AG04450 (cell line): ENCODE measurements at places on chromosomes 4 and X.

GRCh38 chr4:54675721-54676461 is 18.1 kb downstream of the KIT start:
- no peak for DNase-seq

GRCh38 chrX:38890963-38891362 is 89.7 kb downstream of the MID1IP1 start:
- DNase-seq, result no peak

GRCh38 chr4:88104902-88105610 is 53.4 kb downstream of the ABCG2 start:
- DNase-seq, result peak; percentile 66

DNA sequence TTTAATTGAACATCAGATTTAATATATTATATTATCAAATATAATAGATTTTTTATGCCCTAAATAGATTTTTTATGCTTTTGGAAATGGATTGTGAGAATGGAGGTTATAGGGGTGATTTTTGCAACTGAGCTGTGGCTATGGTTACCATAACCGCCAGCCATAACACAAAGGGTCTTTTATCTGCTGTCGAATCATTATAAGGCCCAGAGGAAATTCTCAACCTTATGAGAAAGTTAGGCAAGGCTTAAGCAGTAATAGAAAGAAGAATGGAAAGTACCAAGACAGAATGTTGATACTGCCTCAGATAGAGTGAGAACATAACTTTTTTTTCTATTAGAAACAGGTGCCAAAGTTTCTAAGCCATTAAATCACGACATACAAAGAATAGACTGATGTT is 26.3 kb upstream of the CXCL6 start:
- DNase-seq, result no peak

- DNase-seq, result no peak
Measured at GRCh38 chr4:76308548-76308947, 2.0 kb downstream of the STBD1 start.

GRCh38 chr4:168978001-168978700 is 31.9 kb downstream of the CBR4 start:
- peak; percentile 3 for DNase-seq

- no peak for DNase-seq
Measured at GRCh38 chr4:45554423-45554822, 569.4 kb downstream of the GABRG1 start.

DNA sequence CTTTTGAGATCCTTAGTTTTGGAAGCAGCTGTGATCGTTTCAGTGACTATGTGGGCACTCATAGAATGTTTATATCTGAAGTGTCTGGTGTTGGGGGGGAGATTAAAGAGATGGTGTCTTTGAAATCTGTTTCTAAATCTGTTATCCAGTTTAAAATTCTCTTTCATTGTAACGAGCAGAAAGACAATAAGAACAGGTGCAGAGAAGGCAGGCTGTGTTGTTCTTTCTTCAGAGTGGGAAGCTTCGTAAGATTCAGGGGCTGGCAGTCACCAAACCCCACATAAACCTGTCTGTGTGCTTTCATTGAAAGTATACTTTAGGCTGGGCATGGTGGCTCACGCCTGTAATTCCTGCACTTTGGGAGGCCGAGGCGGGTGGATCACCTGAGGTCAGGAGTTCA is 16.3 kb upstream of the DHRSX start:
- no peak for DNase-seq

GRCh38 chr4:135575041-135575440 is 1373.5 kb upstream of the PABPC4L start:
- no peak for DNase-seq

DNA sequence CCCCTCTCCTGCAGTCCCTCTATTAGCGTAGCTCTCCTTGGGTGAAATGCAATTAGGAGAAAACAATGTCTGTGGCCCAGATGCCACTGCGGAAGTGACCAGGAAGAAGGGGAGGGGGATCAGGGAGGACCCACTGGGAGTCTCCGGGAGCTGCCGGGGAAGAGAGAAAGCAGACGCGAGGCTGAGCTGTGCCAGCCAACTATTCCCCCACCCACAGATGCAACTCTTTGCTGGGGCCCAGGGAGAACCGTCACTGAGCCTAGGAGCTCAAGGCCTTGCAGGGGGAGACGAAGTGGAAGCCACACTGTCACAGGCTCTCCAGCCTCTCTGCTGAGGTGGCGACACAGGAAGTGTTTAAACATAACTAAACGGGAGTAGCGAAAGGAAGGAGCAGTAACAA is 149.2 kb downstream of the BCOR start:
- DNase-seq, result no peak

- DNase-seq, result no peak
Measured at GRCh38 chr4:150679765-150680343, 97.9 kb downstream of the MAB21L2 start.

DNA sequence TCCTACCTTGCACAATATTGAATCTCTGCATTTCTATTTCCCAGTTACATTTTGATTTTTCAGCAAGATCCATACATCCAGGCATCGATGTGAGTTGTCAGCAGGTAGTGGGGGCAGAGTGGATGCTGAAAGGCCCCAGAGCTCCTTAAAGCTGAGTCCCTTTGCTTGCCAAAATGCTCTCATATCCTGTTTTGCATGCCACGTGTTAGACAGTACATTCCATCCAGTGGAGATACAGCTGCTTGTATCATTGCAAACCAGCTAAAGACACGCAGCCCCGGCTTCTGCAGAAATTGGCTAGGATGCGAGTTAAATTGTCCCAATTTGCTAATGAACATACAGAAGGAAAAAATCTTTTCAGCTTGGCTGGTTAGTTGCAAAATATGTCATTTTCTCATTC is 179.6 kb upstream of the MXRA5 start:
- no peak for DNase-seq

DNA sequence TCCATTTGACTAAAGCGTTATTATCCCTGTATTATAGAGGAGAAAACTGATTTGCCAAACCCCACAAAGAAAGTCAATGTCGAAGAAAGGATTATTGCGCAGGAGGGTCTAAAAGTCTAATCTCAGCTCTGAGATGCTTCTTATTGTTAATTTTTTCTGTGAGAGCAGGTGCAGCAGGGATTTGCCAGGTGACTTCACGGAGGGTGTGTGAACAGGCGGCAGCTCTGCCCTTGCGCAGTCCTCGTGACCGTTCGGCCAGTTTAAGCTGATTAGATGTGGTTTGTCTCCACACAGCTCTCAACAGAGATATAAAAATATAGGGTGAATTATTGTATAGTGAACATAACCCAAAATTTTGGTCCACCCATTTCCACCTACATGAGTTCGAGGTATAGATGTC is 28.5 kb downstream of the TENM3 start:
- no peak for DNase-seq

GRCh38 chr4:158197194-158197776 is 13.0 kb upstream of the TMEM144 start:
- no peak for DNase-seq

- no peak for DNase-seq
Measured at GRCh38 chr4:152983221-152983620, 47.1 kb downstream of the FHDC1 start.

DNA sequence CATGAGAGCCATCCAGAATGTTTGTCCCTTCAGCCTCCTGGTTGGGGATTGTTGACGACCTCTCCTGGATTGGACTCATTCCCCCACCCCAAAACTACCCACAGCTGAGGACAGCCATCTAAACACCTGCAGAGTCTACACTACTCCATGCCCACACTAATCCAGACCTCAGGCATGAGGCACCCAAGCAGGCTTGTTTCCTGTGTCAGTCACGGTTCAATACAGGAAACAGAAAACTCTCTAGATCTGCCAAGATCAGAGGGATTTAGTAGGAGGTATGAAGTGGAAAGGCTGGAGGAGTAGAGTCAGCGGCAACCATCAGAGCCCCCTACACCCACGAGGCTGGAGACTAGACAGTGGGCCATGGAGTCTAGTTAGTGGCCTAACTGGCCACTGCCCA is 37.7 kb downstream of the HAND2 start:
- DNase-seq, result no peak

GRCh38 chr4:172794307-172794703 is 374.3 kb upstream of the GALNT7 start:
- DNase-seq, result no peak

- DNase-seq, result no peak
Measured at GRCh38 chr4:104424989-104425388, 69.7 kb downstream of the CXXC4 start.

- DNase-seq, result no peak
Measured at GRCh38 chr4:87105101-87105845, 115.1 kb downstream of the KLHL8 start.

- DNase-seq, result no peak
Measured at GRCh38 chr4:55004831-55005230, 120.6 kb downstream of the KDR start.

DNA sequence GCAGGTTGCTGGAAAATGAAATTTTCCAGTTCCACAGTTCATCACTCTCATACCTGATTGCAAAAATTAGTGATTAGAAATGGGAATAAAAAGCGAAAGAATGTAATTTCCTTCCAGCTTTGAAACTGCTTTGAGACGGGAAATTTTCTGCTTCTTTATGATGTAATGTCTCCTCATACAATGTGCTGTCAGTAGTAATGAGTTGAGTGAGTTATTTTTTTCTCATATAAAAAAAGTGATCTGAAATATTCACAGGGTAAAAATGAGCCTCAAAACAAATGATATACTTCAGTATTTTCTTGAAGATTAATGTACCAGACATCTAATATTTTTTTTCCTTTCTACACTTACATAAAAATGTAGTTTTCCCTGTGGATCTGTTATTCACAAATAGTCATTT is 179.1 kb upstream of the FAT4 start:
- DNase-seq, result no peak

DNA sequence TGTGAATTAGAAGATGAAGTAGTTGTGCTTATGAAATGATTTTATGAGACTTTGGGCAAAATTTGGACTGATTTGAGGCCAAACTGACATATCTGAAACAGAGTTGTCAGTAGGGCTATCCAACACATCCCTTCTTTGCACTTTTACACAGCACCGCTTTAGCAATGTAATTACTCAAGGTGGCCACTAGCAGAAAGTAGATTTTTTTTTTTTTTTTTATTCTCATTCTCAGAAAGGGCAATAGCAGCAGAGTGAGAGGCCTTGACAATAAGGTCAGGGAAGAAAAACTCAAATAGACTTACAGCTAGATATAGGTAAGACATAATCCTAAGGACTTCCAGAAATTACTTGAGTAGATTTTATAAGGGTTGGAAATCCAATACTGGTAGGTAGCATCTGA is 414.3 kb downstream of the NAP1L3 start:
- no peak for DNase-seq

DNA sequence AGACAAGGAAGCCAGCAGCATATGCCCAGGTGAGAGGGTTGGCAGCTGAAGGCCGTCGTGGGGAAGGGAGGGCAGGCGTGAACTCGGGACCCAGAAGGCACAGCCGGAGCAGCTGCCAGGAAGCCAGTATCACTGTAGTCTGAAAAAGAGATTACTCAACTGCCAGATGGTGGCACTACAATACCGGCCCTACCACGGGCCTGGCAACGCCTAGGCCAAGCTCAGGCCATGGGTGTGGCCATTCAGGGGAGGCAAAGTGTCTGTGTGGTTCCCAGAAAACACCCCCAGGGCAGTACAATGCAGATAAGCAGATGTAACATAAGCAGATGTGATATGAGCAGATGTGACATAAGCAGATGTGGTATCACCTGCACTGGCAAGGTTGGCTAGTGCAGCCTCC is 236.0 kb downstream of the AFAP1 start:
- DNase-seq, result no peak

GRCh38 chrX:49976682-49977197 is 54.3 kb downstream of the CLCN5 start:
- DNase-seq, result no peak

DNA sequence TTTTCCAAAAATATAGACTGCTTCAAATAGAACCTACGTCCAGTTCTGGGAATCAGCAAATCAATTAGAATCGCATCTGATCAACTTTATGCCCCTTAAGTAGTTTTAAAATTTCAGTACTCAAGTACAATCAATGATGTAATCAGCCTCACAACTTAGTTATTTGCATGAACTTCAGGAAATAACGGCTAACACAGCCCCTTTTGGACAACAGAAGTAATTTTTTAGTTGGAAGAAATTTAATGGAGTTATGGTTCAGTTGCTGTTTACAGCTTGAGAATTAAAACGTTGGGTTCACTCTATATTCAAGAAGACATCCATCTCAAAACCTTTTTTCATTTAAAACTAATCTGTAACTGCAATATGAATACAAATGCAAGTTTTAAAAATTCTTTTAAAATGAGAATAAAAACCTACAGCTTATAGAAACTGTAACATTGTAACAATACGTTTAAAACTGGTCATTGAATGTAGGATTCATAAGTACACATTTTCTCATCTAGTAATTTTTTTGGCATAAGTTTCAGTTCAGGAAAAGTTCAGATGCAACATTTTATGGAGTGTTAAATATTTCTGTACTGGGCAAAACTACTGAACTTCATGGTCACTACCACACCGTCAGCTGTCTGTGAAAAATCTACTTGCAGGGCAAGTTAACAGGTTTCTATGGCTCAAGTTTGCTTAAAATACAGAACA is 956 bp downstream of the TAPT1 start:
- DNase-seq, result no peak

- DNase-seq, result no peak
Measured at GRCh38 chr4:2289955-2290333, 28.0 kb upstream of the MXD4 start.

GRCh38 chr4:26687728-26688127 is 103.8 kb downstream of the TBC1D19 start:
- DNase-seq, result peak; percentile 70

GRCh38 chr4:188536826-188537225 is 397.6 kb downstream of the TRIML1 start:
- DNase-seq, result no peak

GRCh38 chrX:48824066-48824465 is 2.2 kb upstream of the ERAS start:
- DNase-seq, result no peak

DNA sequence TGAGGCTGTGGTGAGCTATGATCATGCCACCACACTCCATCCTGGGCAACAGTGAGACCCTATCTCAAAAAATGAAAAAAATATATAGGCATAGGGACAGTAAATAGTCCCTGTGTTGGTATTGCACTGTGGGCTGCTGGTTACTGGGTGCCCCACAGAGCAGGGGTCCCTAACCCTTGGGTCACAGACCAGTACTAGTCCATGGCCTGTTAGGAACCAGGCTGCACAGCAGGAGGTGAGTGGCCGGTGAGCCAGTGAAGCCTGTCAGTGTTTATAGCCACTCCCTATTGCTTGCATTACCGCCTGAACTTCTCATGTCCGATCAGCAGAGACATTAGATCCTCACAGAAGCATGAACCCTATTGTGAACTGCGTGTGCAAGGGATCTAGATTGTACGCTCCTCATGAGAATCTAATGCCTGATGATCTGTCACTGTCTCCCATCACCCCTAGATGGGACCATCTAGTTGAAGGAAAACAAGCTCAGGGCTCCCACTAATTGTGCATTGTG is 106.5 kb downstream of the TNIP2 start:
- no peak for DNase-seq
